ENCODE measurements at places on chromosomes 3 and 15. TPM values are rescaled to one million over a fixed set of nuclear protein-coding genes. Genes with fewer than 3 reads are reported as not detected.

HES1 gene
- 51.6 TPM for total RNA-seq

PTPN9 gene
- 50.1 TPM for total RNA-seq

SAMD7 gene
- total RNA-seq: not detected

SNX33 gene
- 36.7 TPM for total RNA-seq

SPTSSB gene
- total RNA-seq: not detected

TM6SF1 gene
- 5.9 TPM for total RNA-seq

RBP2 gene
- not detected for total RNA-seq

CYP8B1 gene
- not detected for total RNA-seq

DNAH12 gene
- total RNA-seq: 0.08 TPM

MEIS2 gene
- 79.9 TPM for total RNA-seq

NLGN1 gene
- 3.9 TPM for total RNA-seq

BNC1 gene
- total RNA-seq: 3.2 TPM

LYSMD4 gene
- total RNA-seq: 14.1 TPM

NMB gene
- total RNA-seq: 4.7 TPM

GRCh38 chr3:72830452-72831223 lies 17.6 kb downstream of the SHQ1 start:
- DNase-seq: no peak

DNA sequence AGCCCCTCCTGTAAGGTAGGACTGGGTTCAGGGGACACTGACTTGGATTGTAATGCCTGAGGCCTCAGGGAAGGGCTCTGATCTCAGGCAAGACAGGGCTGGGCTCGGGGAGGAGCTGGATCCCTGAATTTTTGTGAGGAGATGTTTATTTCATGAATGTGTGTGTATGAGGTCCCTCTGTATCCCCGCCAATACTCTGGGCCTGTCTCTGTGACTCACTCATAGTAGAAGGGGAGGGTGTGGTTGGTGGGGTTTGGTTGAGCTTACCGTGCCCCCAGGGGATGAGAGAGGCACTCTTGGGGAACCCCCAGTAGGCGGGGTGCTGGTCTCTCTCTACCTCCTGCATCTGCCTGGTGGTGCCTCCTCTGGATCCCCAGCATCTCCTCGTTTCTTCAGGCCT lies 28.1 kb downstream of the RPSA start:
- no peak for DNase-seq

DNA sequence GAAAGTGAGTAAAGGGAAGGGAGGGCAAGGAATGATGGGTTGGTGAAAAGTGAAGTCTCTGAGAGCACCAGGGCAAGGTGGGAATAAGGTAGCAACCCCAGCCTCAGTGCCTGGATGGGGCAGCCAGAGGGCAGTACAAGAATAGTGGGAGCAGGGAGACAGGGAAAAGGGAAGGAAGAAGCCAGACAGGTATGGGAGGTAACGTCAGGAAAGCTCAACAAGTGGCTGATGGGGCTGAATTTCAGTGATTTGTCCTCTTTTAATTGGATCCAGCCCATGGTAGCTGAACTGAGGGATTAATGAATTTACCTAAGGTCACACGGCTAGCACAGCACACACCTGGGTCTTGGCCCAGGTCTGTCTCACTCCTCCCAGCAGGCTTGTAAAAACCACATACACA lies 12.6 kb downstream of the RORA start:
- DNase-seq: no peak

GRCh38 chr15:85718981-85719380 lies 75.7 kb downstream of the KLHL25 start:
- no peak for DNase-seq

DNA sequence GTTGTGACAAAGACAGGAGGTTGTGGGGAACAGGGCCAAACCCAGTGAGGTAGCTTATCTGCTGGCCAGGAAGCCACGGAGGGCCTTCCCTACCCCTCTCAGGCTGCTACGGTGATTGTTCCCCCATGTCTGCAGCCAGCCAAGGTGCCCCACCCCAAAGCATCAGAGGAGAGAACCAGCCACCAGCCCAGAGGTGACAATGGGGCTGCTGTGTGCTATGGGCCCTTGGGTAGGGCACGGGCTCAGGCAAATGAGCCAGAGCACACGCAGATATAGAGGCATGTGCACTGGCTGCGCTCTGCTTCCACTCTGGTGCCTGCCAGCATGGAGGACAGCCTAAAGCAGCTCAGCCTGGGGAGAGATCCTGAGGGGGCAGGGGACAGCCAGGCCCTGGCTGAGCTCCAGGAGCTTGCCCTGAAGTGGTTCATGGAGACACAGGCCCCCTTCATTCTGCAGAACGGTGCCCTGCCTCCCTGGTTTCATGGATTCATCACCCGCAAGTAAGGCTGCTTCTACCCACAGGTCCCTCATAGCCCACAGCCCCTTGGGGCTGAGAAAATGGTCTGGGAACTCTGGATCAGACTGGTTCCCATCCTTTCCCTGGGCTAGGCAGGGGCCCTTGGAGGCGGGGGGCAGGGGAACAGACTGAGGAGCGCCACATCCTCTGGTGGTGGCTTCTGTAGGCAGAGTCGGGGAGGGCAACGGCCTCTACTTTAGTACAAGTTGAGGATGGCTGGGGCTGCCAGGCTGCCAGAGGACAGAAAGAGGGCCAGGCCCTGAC lies at the start of gene SH2D7:
Gene SH2D7, plus strand, starts transcription at position 301 of the 781 bp plus-strand sequence. Its CDS starts 24 bp downstream, at position 325.
- DNase-seq: no peak

- no peak for DNase-seq
Observed at GRCh38 chr15:26640601-26641000, 132.3 kb downstream of the GABRB3 start.

- DNase-seq: no peak
Observed at GRCh38 chr3:153443961-153444360, 281.9 kb downstream of the RAP2B start.

GRCh38 chr3:52220380-52221026 lies 4.9 kb downstream of the TLR9 start:
- DNase-seq: peak; percentile 94

GRCh38 chr3:57840473-57840872 lies 84.4 kb downstream of the SLMAP start:
- DNase-seq: no peak

DNA sequence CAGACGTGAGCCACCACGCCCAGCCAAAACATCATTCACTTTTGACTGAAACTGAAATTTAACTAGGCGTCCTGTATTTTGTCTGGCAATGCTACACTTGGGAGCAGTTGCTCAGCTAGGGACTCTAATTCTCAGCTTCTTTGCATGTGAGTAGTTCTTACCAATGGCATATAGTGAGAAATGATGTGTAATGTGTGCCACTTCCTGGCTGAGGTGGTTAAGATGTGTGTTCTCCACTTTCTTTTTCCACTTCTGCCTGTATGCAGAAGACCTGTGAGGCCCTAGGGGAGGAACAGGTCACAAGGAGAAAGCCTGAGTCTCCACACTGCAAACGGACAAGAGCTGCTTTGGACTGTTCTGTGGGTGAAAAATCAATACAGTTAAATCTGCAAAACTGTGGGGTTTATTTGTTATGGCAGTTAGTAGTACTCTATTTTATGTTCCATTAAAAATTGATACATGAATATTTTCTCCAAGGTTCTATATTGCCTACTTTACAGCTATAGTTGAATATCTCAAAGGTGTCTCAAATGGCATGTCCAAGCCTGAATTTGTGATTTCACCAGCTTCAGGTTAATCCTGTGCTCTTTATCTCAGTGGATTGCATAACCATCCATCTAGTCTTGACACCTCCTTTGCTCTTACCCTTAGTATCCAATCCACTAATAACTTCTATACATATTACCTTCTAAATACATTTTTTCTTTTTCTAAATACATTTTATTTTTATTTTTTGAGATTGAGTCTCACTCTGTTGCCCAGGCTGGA lies 59.3 kb downstream of the NR1D2 start:
- DNase-seq: no peak

- no peak for DNase-seq
Observed at GRCh38 chr3:78979028-78979427, 788.8 kb downstream of the ROBO1 start.

- DNase-seq: no peak
Observed at GRCh38 chr15:78873793-78874765, 1.4 kb downstream of the MORF4L1 start.

GRCh38 chr3:36011791-36012190 lies 368.5 kb upstream of the STAC start:
- no peak for DNase-seq

DNA sequence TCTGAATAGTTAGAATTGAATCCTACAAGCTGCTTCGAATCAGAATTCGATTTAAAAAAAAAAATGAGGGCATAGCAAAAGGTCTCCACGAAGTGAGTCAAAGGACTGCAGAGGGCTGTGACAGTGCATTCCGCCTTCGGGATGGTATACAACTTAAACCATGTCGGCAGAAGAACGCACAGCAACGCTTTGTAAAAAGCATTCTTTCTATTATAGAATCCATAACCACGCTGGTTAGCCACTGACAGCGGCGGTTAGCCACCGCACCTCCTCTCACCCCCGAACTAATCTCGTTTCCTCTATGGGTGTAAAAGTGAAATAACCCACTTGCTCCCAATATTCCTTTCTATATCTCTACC lies 664 bp upstream of the PIK3CA start:
- no peak for DNase-seq

- DNase-seq: no peak
Observed at GRCh38 chr15:90009301-90010022, 8.3 kb downstream of the ZNF710 start.

GRCh38 chr3:102926618-102927017 lies 491.8 kb downstream of the ZPLD1 start:
- no peak for DNase-seq

DNA sequence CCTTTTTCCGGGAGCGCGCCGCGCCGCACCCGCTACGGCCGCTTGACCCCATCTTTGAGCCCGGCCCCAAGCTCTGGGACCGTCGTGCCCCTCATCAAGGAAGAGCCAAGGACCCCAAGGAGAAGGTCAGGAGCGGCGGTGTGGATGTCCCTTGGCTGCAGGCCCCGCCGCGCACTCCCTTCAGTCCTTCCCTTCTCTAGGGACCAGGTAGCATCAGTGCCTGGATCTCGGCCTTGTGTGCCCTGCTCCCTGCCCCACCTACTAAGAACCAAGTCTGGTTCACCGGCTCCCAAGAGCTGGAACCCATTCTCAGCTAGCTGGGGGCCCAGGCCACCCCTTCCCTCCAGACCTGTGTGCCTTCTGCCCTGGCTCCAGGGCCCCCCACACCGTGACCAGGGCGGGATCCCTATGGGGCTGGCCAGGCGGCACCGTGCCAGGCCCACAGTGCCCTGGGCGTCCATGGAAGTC lies 69.3 kb upstream of the CGNL1 start:
- no peak for DNase-seq

DNA sequence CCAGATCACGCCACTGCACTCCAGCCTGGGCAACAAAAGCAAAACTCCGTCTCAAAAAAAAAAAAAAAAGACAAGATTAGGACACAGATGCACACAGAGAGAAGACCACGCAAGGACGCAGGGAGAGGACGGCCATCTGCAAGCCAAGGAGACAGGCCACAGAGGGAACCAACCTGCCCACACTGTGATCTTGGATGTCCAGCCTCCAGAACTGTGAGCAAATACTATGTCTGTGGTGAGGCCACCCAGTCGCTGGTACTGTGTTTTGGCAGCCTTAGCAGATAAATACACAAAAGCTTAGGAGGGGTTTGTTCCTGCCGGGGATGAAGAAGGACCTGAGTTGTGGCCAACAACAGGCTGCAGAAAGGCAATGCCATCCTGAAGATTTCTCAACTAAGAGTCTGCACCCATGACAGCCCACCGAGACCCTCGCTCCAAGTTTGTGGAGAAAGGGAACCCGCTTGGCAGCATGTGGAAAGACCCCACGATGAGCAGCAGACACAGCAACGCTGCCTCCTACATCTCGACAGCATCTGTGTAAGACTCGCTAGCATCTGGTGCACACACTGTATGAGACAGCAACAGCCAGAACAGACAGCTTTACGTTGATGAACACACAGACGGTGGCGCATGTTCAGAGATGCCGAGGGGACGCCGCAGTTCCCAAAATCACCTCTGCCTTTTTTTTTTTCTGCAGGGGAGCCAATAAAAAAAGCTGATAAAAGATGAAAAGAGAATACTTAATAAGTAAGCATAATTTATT lies 13.7 kb downstream of the CYFIP1 start:
- DNase-seq: no peak

GRCh38 chr15:56244811-56245576 lies 1.3 kb upstream of the RFX7 start:
- no peak for DNase-seq

DNA sequence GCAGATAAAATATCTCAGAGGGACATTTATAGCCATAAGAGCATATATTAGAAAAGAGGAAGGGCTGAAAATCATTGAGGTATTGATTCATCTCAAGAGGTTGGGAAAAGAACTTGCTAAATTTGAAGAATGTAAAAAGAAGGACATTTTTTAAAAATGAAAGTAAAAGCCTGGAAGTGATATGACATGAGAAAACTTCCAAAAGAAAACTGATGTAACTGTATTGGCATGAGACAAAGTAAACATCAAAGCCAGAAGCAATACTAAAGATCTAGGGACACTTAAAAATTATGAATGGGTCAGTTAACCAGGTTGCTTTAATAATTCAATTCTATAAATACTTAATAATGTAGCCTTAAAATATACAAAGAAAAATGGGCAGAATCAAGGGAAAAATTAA lies 31.9 kb downstream of the CEP63 start:
- DNase-seq: no peak

- no peak for DNase-seq
Observed at GRCh38 chr3:141485641-141486495, 959 bp upstream of the RASA2 start.

GRCh38 chr3:104458657-104459056 lies 908.1 kb upstream of the ALCAM start:
- no peak for DNase-seq

GRCh38 chr3:89046661-89047060 lies 60.8 kb upstream of the EPHA3 start:
- no peak for DNase-seq

GRCh38 chr3:157103280-157103679 lies 56.7 kb downstream of the CCNL1 start:
- no peak for DNase-seq

GRCh38 chr3:15453501-15453900 lies 26.1 kb downstream of the EAF1 start:
- DNase-seq: no peak

GRCh38 chr3:37458162-37459120 lies 284.1 kb upstream of the LRRFIP2 start:
- DNase-seq: no peak

Data from osteocyte (in vitro differentiated cells).